Kidney glomerular epithelial cell (primary cell): ENCODE measurements at places on chromosomes 6 and 20.

DNA sequence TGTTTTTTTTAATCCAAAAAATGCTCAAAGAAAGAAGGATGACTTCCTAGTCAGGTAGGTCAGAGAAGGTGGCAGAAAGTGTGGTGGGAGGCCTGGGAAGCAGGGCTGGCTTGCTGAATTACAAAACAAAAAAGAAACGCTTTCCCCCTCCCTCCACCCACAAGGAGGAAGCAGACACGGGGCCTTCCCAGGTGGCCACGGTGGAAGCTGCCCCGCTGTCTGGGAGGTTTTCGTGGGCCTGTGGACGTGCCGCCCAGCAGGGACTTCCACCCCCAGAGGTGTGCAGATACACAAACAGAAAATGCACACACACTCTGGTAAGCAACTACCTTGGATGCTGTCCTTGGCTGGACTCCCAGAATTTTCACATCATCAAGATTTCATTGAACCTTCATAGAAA, 198.2 kb upstream of the CDH4 start:
- no peak for DNase-seq

DNA sequence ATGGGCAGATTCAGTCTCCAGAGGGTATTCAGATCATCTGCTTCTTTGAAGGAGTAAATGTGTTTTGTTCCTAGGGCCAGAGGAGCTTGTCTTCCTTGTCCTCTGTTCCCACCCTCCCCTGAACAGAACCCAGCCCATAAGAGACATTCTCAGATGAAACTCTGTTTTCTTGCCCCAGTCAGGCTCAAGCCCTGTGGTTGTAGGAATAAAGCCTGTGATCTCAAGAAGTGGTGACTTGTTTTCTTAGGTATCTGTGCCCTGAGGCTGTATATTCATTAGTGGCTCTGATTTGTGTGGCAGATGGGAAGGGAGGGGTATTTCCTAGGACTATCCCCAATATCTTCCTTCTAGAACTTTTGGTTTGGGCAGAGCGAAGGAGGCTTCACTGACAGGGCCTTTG, 27.9 kb downstream of the GSS start:
- no peak for DNase-seq

GRCh38 chr6:31968791-31969711, 2.9 kb downstream of the DXO start:
- no peak for DNase-seq

DNA sequence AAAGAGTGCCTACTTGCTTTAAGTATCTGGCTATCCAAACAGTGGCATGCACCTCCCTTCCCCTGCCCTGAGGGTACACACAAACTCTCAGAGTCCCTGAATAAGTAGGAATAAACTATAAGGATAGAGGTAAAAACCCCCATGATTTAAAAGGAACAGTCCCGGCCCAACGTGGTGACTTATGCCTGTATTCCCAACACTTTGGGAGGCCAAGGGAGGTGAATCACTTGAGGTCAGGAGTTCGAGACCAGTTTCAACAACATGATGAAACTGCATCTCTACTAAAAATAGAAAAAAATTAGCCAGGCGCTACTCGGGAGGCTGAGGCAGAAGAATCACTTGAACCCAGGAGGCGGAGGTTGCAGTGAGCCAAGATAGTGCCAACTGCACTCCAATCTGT, 22.2 kb downstream of the SAMHD1 start:
- no peak for DNase-seq

DNA sequence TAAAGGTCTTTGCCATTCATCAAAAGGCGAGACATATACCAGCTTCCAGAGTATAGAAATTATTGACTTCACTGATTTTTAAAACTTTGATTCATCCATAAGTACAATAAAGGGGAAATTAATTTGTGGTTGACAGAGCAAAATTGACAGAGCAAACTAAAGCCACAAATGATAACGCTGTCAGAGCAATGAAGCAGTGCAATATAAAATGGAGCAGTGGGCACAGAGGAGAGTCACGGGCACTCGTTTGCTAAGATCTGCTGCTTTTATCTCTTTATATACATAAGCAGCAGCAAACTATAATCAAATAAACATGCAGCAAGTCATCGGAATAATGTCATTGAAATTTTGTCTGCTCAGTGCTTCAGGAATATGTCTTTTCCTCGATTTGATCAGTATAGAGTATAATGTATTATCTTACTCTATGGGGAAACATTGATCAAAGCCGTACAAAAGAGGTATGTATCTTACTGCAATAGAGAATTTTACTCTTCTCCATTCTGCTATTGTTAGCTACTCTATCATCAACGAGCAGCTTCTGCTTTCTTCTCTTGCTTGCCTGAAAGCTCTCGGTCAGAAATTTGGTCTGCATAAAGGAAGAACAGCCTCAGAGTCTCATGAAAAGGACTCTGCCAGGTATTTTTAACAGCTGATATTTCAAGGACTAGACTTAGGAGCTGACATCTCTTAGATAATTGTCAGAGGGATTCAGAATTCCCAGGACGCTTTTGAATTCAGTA, 546.0 kb upstream of the ARID1B start:
- DNase-seq, result no peak

GRCh38 chr6:135250751-135251497, 69.8 kb downstream of the MYB start:
- DNase-seq, result no peak

DNA sequence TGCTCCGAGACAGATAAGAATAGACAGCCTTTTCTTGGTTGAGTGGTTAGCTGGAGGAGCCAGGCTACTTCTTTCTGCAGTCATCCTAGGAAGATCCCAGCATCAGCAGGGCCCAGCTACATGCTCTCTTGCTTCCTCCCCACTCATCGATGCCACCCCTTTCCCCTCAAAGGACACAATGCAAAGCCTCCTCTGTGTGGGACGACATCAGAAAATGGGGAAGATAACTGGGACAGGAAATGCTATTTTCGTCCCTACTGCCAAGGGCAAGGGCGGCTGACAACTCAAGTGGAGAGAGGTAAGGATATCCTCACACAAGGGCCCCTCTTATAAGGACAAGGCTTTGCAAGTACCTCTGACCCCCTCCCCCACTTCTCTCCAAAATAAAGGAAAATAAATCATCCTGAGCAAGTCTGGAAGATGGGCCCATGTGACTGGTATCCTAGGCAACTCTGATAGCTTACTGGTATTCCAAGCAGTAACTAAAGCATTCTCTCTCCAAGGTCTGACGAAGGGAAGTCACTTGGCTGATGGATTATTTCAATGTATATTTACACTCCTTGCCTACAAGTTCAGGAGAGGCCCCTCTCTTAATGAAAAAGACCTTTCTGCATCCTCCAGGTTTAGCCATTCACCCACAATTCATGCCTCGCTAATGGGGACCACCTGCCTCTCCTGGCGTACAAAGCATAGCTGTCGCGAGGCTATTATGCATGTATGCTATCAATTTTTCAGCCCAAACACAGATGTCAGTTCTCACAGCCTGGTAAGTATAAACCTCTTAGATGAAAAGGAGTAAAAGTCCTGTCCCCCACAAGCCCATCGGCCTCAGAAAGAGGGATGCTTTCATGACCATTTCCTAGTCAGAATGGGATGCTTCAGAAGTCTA, 11.3 kb downstream of the ELMO2 start:
- no peak for DNase-seq

- DNase-seq, result no peak
Measured at GRCh38 chr6:32602383-32602782, 12.7 kb upstream of the HLA-DRB1 start.

DNA sequence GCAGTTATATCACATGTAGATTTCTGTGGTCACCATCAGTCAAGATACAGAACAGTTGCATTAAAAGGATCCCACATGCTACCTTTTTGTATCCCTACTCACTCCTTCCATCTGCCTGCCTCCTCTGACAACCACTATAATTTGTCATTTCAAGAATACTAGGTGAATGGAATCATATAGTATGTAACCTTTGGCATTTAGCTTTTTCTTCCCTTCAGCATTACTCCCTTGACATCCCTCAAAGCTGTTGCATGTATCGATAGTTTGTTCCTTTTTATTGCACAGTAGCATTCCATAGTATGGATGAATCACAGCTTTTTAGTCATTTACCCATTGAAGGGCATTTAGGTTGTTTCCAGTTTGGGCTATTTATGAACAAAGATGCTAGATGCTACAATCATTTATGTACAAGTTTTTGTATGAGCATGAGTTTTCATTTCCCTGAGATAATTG, 26.1 kb downstream of the NCOA7 start:
- no peak for DNase-seq

- peak; percentile 24 for DNase-seq
Measured at GRCh38 chr6:130421585-130421984, 55.8 kb downstream of the TMEM200A start.

- no peak for DNase-seq
Measured at GRCh38 chr20:36066777-36067176, 87.8 kb upstream of the EPB41L1 start.

DNA sequence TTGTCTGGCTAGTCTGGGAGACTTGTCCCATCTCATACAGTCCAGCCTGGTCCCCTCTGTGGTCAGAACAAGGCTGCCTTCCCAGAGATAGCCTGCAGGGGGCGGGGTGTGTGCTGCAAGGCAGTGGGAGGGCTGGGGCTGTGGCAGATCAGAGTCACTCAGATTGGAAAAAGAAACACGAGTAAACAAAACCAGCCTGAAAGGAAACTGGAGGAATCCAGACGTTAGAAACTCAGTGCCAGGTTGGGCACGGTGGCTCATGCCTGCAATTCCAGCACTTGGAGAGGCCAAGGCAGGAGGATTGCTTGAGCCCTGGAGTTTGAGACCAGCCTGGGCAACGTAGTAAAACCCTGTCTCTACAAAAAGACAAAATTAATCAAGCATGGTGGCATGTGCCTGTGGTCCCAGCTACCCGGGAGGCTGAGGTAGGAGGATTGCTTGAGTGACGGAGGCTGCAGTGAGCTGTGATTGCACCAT, 20.2 kb downstream of the LEMD2 start:
- DNase-seq, result peak; percentile 75

- DNase-seq, result peak; percentile 35
Measured at GRCh38 chr6:76876922-76877553, 586.3 kb downstream of the HTR1B start.

- no peak for DNase-seq
Measured at GRCh38 chr20:39960522-39961428, 728.3 kb downstream of the MAFB start.

GRCh38 chr20:5835871-5836270, 85.7 kb downstream of the SHLD1 start:
- peak; percentile 8 for DNase-seq

DNA sequence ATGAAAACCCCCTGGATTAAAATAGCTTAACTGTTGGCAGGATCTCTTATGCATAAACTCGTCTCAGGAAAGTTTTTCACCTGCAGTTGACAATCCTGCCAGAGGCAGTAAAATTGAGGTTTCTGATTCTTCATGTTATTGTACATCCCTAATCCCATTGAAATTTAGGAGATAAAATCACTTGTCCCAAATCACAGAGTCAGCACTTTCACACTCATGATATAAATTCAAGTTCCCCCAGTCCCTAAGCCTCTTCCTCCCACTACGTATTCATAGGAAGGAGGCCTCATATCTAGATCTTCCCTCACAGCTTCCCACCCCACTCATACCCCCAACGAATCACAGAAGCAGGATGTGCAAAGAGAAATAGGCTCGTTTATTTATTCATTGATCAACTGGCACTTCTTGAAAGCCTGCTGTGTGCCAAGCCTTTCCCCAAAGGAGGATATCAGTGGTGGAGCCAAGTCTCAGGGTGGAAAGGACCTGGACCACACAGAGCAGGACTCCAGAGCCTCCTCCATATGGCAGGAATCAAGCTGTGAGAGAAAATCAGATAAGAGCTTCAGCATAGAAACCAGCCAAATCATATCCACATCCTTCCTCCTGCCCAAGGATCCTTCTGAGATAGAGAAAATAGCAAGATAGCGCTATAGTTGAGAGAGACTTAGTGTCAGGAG, 2.3 kb downstream of the SLPI start:
- no peak for DNase-seq

- DNase-seq, result no peak
Measured at GRCh38 chr6:154960299-154960843, 34.7 kb upstream of the TIAM2 start.

GRCh38 chr20:50655311-50655880, 35.9 kb downstream of the RIPOR3 start:
- DNase-seq, result no peak

- DNase-seq, result no peak
Measured at GRCh38 chr6:116101302-116101718, 657 bp downstream of the NT5DC1 start.

GRCh38 chr6:28741363-28741762, 182.4 kb downstream of the TRIM27 start:
- no peak for DNase-seq

GRCh38 chr20:61044499-61044898, 207.6 kb upstream of the CDH4 start:
- no peak for DNase-seq

DNA sequence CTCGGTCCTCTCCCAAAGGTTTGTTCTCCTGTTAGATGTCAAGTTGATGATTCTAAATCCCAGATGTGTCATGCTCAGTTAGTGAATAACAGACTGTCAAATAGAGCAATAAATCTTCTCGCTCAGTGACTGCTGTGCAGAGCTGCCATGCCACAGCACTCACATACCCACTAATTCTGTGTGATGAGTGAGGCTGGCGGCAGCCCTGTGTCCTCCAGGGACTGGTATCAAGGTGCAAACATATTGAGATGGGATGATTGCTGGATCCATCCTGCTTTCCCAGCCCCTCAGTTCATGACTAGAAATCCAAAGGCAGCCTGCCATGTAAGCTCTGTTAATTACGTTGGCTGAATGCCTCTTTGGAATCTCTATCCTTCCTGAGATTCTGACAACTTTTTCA, 103.9 kb downstream of the OLIG3 start:
- DNase-seq, result peak; percentile 78

GRCh38 chr6:4809999-4810918, 34.1 kb downstream of the CDYL start:
- DNase-seq, result peak; percentile 46
